Hematopoietic multipotent progenitor cell (in vitro differentiated cells): ENCODE measurements at places on chromosomes 16 and 17.

GRCh38 chr16:50285406-50286003 is 19.2 kb downstream of the ADCY7 start:
- DNase-seq, result no peak

DNA sequence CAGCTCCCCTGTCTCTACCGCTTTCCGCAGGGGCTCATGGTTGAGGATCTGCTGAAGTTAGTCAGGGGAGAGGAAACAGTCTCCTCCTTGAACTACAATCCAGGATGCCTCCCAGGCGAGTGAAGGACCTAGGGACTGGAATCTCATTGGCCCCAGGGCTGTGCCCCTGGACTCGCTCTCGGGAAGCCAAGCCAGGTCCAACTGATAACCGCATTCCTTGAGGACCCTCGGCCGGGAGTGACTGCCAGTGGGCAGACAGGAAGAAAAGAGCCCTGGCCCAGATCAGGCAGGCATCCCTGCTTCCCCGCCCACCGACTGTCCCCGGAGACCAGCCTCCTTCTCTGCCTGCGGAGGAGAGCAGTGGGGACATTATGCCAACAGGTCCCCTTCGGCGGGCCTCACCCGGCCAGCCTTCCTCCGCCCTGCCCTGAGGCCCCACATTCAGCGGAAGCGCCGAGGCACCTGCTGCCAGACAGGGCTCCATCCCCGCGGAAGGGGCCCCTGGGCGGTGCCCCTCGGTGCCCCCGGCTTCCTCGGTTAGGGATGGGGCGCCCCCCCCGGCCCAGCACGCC is 776 bp downstream of the LRRC75A start:
- no peak for DNase-seq

- no peak for DNase-seq
These were observed 2.7 kb upstream of the HOXB9 start for GRCh38 chr17:48628649-48629410.

DNA sequence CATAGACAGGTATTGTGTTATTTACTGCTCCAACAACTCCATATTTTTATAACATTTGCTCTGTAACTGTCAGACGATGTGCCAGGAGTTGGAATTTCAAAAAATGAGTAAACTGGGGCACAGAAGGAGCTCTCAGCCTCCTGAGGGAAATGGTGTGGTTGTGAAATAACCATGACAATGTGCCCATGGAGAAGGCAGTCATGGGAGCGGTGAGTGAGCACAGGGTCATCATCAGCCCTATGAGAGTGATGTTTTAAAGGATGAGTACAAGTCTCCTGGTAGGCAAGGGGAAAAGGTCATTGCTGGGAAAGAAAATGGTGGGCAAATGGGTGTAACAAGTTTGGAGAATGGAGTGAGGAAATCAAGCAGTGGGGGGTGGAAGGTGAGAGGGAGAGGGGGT is 115.0 kb upstream of the SEC14L1 start:
- no peak for DNase-seq

GRCh38 chr17:56144223-56144622 is 9.1 kb upstream of the ANKFN1 start:
- no peak for DNase-seq

- no peak for DNase-seq
These were observed 35.6 kb upstream of the MNT start for GRCh38 chr17:2436316-2436905.

- no peak for DNase-seq
These were observed 68.9 kb upstream of the HNF1B start for GRCh38 chr17:37813751-37814150.

DNA sequence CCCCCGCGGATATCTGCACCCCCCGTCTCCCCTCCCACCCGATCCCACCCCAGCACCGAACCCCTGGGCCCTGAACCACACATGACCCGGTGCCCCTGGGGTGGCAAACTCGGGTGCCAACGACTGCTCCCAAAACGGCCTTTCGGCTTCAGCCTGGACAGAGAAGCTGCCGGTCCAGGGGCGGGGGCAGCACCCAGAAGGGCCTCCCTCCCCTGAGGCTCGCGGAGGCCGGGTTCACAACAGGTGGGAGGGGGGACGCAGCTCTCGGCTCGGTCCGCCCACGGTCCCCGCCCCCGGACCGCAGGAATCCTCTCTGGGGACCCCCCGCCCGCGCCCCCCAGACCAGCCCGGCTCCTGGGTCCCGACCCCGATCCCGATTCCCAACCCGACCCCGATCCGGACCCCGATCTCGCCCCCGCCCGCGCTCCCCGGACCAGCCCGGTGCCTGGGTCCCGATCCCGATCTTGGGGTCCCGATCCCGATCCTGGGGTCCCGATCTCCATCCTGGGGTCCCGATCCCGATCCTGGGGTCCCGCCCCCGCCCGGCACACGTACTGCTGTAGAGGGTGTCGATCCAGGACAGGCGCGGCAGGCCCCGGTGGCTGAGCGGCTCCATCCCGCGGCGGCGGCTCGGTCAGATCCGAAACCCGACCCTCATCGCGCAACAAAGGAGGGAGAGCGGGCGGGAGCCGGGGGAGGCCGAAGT is 516 bp downstream of the ABR start:
- DNase-seq, result no peak

DNA sequence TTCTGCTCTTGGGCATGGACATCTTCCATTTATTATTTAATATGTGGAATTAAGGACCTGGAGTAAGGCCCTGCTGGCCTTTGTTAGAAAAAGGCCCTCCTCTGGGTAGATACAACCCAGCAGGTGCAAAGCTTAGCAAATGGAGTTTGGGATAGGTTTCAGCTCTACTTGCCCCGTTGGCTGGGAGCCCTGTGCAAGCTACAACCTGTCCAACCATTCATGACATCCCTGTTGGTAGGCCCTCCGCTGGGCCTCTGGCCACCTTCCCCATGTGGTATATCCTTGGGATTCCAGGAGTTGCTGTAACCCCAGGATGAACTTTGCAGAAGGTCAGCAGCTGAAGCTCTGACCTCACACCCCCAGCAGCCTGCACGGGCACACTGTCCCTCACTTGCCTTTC is 6.4 kb downstream of the NGFR start:
- no peak for DNase-seq

DNA sequence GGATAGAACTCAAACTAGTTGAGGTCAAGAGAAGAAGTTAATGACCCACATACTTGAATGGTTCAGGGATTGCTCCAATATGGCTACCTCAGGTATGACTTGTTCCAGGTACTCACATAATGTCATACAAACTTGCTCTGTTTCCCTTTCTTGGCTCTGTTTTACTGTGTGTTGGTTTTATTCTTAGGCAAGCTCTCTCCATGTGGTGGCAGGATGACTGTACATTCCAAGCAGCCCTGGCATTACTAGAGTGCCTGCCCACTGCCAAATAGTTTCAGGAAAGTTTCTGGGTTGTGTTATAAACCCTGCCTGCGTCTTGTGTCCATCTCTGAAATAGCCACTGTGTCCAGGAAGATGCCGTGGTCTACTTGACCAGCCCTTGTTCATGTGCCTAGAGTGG is 476.8 kb downstream of the SHISA9 start:
- DNase-seq, result no peak

DNA sequence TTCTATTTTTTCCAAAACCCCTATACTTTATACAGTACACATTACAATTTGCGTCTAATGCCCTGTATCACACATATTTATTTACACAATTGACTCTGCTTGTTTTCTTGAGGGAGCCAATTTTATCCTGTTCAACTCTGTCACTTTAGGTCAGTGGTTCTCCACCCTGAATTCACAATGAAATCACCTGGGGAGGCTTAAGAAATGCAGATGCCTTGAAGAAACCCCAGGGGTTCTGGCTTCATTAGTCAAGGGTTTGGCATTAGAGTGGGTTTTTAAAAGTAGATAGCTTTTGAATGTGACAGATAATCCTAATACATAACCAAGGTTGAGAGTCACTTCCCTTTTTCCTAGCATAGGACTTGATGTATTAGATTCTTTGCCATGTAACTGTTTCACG is 398.6 kb upstream of the ERCC4 start:
- no peak for DNase-seq

DNA sequence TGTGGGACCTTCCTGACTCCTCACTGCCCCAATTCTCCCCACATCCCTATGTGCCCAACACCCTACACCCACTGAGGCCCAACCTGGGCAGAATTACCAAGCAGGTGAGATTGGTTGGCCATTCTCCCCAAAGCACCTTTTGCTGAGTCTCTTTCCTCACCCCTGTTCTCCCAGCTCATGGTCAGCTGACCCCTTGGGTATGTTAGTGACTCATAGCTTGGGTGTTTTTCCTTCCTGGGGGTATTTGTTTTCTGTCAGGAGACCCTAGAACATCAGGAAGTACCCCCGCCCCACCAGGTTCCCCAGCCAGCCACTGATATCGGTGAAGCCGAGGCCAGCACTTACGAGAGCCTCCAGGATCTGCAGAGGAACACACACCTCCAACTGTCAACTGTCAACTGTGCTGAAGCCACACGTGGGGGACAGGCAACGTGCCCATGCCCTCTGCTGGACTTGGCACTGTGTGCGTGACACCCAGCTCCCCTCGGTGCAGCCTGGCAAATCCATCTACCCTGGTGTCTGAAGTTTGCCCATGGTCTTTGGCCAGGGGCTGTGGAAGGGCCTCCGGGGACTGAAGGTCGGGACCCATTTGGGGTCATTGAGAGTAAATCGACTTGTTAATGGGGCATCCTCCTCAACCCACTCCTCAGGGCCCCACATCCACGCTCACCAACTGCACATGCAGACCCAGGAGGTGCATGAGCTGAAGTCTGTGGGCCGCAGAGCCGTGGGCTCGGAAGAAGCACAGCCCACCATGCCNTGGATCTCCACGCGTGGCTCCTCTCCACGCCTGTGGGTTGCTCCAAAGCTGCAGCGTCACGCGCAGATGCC is 53.1 kb downstream of the METRNL start:
- no peak for DNase-seq

DNA sequence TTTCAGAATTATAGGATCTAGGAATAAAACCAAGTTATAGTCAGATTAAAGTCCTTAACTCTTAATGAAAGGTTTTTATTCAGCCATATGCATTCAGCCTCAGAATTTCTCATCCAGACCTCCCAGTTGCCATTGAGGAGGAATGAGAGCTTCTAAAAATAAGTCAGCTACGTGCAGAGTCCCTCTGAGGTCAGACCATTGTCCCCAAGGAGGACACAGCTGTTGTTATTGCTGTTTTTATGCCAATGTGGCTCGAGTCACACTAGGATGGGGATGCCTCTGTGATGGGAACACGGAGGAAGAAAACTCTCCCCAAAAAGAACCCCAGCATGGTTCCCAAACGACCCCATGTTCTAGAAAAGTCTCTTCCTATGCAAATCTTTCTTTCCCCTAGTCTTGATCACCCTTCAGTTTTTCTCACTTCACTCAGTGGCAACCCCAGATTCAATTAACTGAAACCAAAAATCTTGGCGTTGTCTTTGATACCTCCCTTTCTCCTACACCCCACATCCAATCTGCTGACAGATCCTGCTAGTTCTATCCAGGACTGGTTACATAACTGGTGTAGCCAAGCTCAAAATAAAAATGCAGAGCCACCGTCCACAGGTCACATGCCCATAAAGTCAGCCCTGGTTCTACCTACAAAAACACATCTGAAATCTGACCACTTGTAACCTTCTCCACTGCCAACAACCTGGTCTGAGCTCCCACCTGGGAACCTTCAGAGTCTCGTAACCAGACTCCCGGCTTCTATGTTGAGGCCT is 138.2 kb upstream of the ERCC4 start:
- no peak for DNase-seq

DNA sequence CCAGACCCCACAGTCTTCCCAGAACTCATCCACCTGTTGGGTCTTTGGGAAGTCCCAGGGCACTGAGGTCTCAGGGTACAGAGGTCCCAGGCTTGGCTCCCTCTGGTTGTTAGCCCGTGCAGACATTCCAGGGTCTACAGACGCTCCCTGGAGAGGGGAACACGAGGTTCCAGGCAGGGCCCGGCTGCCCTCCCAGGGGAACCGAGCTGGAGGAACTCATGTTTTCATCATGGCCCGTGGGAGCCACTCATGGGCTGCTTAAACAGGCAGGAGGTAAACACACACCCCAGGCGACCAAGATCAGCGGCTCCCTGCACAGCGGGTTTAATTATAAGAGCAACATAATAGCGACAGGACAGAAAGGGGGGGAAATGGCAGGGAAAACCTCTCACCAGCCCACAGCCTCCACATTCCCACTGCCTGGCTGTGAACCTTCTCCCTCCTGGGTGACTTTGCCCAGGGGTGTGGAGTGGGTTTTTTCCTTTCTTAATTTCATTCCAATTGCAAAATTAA is 36.5 kb downstream of the TRARG1 start:
- DNase-seq, result no peak

DNA sequence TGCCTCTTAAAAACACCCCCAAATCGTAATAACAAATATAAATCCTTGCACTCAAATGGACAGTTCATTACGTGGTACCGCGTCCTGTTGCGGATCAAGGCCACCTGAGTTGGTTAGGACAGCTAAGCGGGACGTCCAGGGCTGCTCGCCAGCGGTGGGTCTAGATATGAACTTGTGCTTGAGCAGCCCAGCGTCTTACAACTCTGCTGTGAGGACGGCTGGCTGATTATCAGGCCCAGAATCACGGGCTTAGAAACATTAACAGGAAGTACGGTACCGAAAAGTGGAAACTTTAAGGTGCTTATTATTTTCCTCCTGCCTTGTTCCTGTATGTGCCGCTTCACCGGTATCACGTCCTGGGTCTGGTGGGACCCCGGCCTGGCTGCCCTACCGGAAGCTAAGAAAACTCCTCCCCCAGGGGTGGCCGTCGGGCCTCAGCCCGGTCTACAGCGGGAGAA is 832 bp upstream of the SRRM2 start:
- no peak for DNase-seq

GRCh38 chr17:65560628-65561451 is 608 bp downstream of the AXIN2 start:
- peak; percentile 50 for DNase-seq

DNA sequence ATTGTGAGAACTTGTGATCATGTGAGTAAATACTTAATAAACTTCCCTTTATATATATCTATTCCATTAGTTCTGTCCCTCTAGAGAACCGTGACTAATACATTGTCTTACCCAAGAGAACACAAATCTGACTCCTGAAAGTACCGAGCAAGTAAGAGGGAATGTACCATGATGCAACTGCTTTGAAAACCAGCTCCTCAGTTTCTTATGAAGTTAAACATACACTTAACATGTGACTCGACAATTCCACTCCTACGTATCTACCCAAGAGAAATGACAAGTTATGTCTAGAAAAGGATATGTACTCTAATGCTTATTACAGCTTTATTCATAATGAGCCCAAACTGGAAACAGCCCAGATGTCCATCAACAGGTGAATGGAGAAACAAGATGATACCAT is 8.8 kb upstream of the GJD3 start:
- DNase-seq, result no peak

- DNase-seq, result no peak
These were observed 7.8 kb upstream of the KRT19 start for GRCh38 chr17:41535764-41536481.

- DNase-seq, result no peak
These were observed 17.4 kb downstream of the LDHD start for GRCh38 chr16:75099075-75099667.

GRCh38 chr17:44905006-44906000 is 6.1 kb upstream of the EFTUD2 start:
- DNase-seq, result no peak

- DNase-seq, result no peak
These were observed 47.4 kb downstream of the TBX4 start for GRCh38 chr17:61499632-61500031.
